Calu3 (cell line): ENCODE measurements at places on chromosomes 4 and X. TPM values are rescaled to one million over a fixed set of nuclear protein-coding genes. Genes with fewer than 3 reads are reported as not detected.

The SLC10A4 gene
- 0.59 and 0.61 TPM in 2 replicates for total RNA-seq

The NDP gene
- 0.86 and 1.5 TPM in 2 replicates for total RNA-seq

The XK gene
- 11.3 and 14.7 TPM in 2 replicates for total RNA-seq

The GCNA gene
- 8.1 and 10.2 TPM in 2 replicates for total RNA-seq

The NXF2B gene
- total RNA-seq, result not detected in 2 replicates

The CYP2U1 gene
- 3.1 and 4.5 TPM in 2 replicates for total RNA-seq

The SNX12 gene
- total RNA-seq, result 82.7 and 82.8 TPM in 2 replicates

The TMEM185A gene
- total RNA-seq, result 30.2 and 33.9 TPM in 2 replicates

The ADRA2C gene
- 2.4 and 3.4 TPM in 2 replicates for total RNA-seq

GRCh38 chr4:64682946-64683345, 273.7 kb upstream of the TECRL start:
- H3K4me3 ChIP-seq, result no peak overlapping the region
- DNase-seq, result no peak
- no peak overlapping the region for H3K27ac ChIP-seq
- H3K27me3 ChIP-seq, result no peaks in the 10 kb centered on the region

GRCh38 chrX:111309083-111309482, 38.8 kb upstream of the CAPN6 start:
- no peak overlapping the region for H3K27ac ChIP-seq
- DNase-seq, result no peak
- H3K36me3 ChIP-seq, result no peaks in the 10 kb centered on the region
- no peaks in the 10 kb centered on the region for H3K4me1 ChIP-seq
- no peak overlapping the region for H3K4me3 ChIP-seq
- no peaks in the 10 kb centered on the region for H3K27me3 ChIP-seq

DNA sequence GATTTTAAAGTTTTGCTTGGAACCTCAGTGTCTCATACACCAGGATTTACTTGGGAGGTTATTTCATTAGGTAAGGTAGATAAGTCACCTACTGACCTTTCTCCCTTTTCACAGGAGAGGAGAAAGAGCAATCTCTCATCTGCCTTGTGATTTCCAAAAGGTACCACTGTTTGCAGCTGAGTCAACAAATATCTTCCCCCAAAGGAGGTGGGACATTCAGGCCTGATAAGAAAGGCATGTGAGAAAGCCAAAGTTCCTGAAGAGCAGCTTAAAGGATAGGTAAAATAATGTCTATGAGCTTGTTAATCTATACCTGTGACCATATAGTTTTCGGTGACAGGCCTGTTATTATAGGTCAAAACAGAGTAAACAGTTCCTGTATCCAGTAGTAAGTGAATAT, 45.0 kb downstream of the FAM47B start:
- H3K36me3 ChIP-seq, result no peaks in the 10 kb centered on the region
- H3K27me3 ChIP-seq, result no peaks in the 10 kb centered on the region
- H3K4me1 ChIP-seq, result no peaks in the 10 kb centered on the region
- no peak overlapping the region for H3K27ac ChIP-seq
- no peak for DNase-seq
- H3K4me3 ChIP-seq, result no peak overlapping the region

DNA sequence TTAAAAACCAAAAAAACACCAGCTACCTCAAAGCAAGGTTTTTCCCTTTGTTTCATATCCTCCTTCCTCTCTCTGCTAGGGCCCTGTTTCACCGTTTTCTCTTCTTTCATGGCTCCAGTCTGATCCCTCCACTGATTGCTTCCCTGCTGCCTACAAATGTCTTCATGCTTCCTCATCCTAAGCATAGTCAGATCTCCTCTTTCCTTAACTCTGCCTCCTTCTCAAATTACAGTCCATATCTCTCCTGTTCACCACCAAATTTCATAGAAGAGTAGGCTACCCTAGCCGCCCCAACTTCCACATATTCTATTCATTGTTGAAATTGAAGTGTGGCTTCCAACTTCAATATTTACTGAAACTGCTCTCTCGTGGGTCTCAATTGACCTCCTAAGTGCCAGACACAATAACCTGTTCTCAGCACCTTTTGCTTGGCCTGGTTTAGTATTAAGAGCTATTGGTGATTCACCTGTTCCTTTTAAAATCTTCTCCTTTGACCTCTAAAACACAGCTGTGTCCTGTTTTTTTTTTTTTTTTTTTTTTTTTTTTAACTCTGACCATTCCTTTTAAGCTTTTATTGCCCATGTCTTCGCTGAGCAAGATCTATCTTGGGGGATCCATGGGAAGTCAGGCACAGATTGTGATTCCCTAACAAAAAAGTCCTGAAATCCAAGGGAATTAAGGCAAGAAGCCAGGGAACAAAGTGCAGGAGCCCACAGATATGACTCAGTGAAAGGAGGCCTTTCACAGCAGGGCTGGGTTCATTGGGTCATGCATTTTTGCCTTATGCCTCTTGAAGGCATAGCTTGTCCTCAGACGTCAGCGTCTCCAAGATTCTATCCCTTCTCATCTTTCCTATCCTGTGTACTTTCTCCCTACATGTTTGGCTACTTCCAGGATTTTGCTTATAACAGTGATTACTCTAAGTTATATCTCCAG, 85.4 kb downstream of the RPS3A start:
- no peaks in the 10 kb centered on the region for H3K36me3 ChIP-seq
- H3K4me3 ChIP-seq, result peak overlapping the region; percentile 35
- peak overlapping the region; percentile 70 for H3K27ac ChIP-seq
- no peaks in the 10 kb centered on the region for H3K27me3 ChIP-seq

DNA sequence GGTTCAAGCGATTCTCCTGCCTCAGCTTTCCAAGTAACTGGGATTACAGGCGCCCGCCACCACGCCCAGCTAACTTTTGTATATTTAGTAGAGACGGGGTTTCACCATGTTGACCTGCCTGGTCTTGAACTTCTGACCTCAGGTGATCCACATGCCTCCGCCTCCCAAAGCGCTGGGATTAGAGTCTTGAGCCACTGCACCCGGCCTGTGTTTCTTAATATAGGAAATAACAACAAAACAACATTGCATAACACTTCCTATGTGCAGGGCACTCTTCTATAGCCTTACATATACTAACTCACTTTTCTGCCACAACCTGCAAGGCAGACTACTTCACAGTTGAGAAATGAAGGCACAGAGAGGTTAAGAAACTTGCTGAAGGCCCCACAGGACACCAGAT, 12.8 kb upstream of the TMEM131L start:
- no peak overlapping the region for H3K4me3 ChIP-seq
- no peaks in the 10 kb centered on the region for H3K4me1 ChIP-seq
- no peaks in the 10 kb centered on the region for H3K36me3 ChIP-seq
- DNase-seq, result no peak
- H3K27me3 ChIP-seq, result no peaks in the 10 kb centered on the region

DNA sequence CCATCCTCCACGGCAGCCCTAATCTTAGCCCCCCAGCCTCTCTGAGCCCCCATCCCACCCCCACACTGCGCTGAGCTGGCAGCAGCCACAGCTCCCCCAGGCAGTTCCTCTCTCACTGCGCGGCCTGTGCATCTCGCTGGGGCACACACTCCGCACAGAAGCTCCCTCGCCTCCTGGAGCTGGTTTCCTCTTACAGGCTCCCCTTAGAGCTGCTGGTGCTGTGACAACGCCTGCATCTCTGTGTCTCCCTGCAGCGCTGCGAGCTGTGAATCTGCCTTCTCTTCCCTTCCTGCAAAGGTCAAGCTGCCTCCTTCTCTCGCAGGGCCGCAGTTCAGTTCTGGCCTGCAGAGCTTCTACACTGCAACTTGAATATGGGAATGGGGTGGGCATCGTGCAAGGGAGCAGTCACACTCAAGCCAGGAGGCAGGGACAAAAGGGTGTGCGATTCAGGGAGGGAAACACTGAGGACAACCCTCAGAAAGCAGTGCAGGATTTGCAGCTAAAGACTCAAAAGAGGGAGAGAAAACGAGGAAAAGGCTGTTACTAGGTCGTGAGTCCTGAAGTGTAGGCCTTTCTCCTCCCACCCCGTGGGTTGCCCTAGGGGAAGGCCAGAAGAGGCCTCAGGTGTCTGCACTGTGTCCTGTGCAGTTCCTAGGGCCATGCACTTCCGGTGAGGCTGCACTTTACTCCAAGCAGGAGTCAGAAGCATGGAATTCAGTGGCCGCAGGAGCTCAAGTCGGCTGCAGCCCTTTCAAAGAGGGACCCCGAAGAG, 87.0 kb downstream of the BCOR start:
- no peaks in the 10 kb centered on the region for H3K4me1 ChIP-seq
- H3K4me3 ChIP-seq, result no peak overlapping the region
- H3K27me3 ChIP-seq, result peaks cover 22% of the 10 kb centered on the region
- H3K27ac ChIP-seq, result no peak overlapping the region

DNA sequence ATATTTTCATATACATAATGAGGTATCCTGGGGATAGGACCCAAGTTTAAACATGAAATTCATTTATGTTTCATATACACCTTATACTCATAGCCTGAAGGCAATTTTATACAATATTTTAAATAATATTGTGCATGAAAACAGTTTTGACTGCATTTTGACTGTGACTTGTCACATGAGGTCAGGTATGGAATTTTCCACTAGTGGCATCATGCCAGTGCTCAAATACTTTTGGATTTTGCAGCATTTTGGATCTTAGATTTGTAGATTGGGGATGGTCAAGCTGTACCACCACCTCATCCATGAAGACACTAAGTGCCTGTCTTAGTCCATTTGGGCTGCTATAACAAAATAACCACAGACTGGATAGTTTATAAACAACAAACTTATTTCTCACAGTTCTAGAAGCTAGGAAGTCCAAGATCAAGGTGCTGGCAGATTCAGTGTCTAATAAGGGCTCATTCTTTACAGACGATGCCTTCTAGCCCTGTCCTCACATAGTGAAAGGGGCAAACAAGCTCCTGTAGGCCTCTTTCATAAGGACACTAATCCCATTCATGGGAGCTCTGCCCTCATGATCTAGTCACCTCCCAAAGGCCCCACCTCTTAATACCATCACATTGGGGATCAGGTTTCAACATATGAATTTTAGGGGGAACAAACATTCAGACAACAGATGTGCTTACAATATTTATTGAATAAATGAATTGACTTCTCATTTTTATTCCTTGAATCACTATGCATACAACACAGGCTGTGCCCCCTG, 9.4 kb downstream of the NUDT6 start:
- no peak for DNase-seq
- peaks cover 17% of the 10 kb centered on the region for H3K4me1 ChIP-seq
- H3K27ac ChIP-seq, result no peak overlapping the region
- H3K27me3 ChIP-seq, result no peaks in the 10 kb centered on the region
- no peaks in the 10 kb centered on the region for H3K36me3 ChIP-seq

GRCh38 chrX:20254712-20255299, 11.9 kb downstream of the RPS6KA3 start:
- no peaks in the 10 kb centered on the region for H3K4me1 ChIP-seq
- H3K36me3 ChIP-seq, result peaks cover 8% of the 10 kb centered on the region
- H3K27me3 ChIP-seq, result no peaks in the 10 kb centered on the region
- H3K4me3 ChIP-seq, result no peak overlapping the region

DNA sequence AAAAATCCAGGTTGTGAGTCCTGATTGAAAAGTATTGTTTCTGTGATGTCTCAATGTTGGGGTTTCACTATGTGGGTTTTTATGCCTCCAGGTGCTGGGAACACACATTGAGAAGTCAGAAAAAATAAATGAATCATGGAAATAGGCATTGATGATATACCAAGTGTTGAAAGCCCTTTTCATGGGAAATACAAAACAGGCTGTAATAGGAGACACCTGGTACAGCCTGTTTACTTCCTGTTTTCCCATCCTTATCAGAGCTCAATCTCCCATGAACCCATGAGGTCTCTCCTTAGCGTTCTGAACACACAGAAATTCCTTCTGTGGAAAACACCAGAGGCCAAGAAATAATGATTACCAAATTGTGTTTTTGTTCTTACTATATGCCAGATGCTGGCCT, 106.3 kb upstream of the BOD1L1 start:
- no peaks in the 10 kb centered on the region for H3K4me1 ChIP-seq
- H3K36me3 ChIP-seq, result no peaks in the 10 kb centered on the region
- no peak for DNase-seq
- no peak overlapping the region for H3K4me3 ChIP-seq
- H3K27me3 ChIP-seq, result no peaks in the 10 kb centered on the region

GRCh38 chr4:85496126-85496849, 21.3 kb downstream of the ARHGAP24 start:
- no peak overlapping the region for H3K4me3 ChIP-seq
- no peak for DNase-seq
- H3K27ac ChIP-seq, result peak overlapping the region; percentile 23
- peaks cover 16% of the 10 kb centered on the region for H3K4me1 ChIP-seq
- H3K36me3 ChIP-seq, result no peaks in the 10 kb centered on the region

DNA sequence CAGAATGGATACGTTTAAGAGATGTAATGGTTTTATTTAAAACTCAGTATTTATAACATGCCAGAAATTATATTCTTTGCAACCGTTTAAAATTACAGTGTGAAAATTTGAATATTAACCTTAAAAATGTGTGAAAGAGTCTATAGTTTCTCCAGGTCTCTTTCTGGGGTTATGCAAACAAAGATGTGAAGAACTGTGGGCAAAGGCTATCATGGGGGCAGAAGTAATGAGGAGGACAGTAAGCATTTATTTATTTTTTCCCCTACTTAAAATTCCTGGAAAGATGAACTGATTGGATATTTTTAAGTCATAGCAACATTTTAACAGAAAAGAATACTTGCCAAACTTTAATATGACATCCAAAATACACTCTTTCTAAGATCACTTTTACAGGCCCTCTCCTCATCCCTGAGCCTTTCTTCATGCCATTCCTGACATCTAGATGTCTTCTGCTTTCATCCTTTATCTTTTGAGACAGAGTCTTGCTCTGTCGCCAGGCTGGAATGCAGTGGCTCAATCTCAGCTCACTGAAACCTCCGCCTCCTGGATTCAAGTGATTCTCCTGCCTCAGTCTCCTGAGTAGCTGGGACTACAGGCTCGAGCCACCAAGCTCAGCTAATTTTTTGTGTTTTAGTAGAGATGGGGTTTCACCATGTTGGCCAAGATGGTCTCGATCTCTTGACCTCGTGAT, 46.1 kb downstream of the TMEM131L start:
- H3K27ac ChIP-seq, result no peak overlapping the region
- H3K4me3 ChIP-seq, result no peak overlapping the region
- peaks cover 28% of the 10 kb centered on the region for H3K4me1 ChIP-seq
- peaks cover 3% of the 10 kb centered on the region for H3K36me3 ChIP-seq
- no peak for DNase-seq

GRCh38 chr4:5824635-5825034, 68.3 kb downstream of the CRMP1 start:
- H3K27me3 ChIP-seq, result no peaks in the 10 kb centered on the region
- H3K27ac ChIP-seq, result no peak overlapping the region
- no peak overlapping the region for H3K4me3 ChIP-seq

GRCh38 chrX:138127314-138127713, 561.4 kb downstream of the ZIC3 start:
- H3K36me3 ChIP-seq, result no peaks in the 10 kb centered on the region
- no peak overlapping the region for H3K4me3 ChIP-seq
- DNase-seq, result no peak
- no peak overlapping the region for H3K27ac ChIP-seq
- H3K4me1 ChIP-seq, result no peaks in the 10 kb centered on the region

GRCh38 chr4:4574792-4575191, 32.9 kb upstream of the STX18 start:
- H3K27ac ChIP-seq, result peak overlapping the region; percentile 65
- peaks cover 8% of the 10 kb centered on the region for H3K4me1 ChIP-seq
- H3K4me3 ChIP-seq, result peak overlapping the region; percentile 75
- H3K36me3 ChIP-seq, result peaks cover 13% of the 10 kb centered on the region

- peak overlapping the region; percentile 23 for H3K27ac ChIP-seq
- H3K27me3 ChIP-seq, result no peaks in the 10 kb centered on the region
- DNase-seq, result no peak
- H3K4me3 ChIP-seq, result no peak overlapping the region
Measured at GRCh38 chrX:100829730-100830129, 9.5 kb downstream of the CSTF2 start.

GRCh38 chrX:130902446-130902782, 595 bp downstream of the ENOX2 start:
- peaks cover 5% of the 10 kb centered on the region for H3K36me3 ChIP-seq
- H3K27ac ChIP-seq, result peak overlapping the region; percentile 76
- no peaks in the 10 kb centered on the region for H3K27me3 ChIP-seq
- no peak for DNase-seq

GRCh38 chrX:112051576-112051975, 31.0 kb downstream of the TRPC5 start:
- H3K27me3 ChIP-seq, result no peaks in the 10 kb centered on the region
- H3K4me3 ChIP-seq, result no peak overlapping the region
- H3K36me3 ChIP-seq, result no peaks in the 10 kb centered on the region
